Stimulated activated CD4-positive, alpha-beta T cell treated with anti-CD3 and anti-CD28 coated beads, Interleukin-1b, Interleukin-23, amount 100 ng/mL, for 4 hours (primary cell): ENCODE measurements at places on chromosomes 3 and 15.

DNA sequence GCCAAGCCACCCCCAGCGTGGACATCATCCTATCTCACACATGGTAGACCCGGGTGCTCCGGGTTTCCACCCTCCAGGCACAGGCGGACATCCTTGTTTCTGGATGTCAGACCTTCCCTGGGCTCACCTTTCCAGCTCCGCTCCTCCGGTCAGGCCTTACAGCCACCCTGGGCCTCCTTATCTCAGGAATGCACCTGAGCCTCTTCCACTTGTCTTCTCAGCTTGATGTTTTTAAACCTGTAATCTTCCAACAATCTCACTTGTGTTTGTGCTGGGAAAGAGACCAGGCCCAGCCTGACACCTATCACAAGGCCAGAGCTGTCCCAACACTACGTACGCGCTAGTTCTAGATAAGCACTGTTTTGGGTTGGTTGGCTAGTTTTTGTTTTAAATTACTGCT lies 53.9 kb downstream of the NIPA2 start:
- DNase-seq, result no peak

- no peak for DNase-seq
Measured at GRCh38 chr3:59867185-59868002, 817.6 kb upstream of the CFAP20DC start.

DNA sequence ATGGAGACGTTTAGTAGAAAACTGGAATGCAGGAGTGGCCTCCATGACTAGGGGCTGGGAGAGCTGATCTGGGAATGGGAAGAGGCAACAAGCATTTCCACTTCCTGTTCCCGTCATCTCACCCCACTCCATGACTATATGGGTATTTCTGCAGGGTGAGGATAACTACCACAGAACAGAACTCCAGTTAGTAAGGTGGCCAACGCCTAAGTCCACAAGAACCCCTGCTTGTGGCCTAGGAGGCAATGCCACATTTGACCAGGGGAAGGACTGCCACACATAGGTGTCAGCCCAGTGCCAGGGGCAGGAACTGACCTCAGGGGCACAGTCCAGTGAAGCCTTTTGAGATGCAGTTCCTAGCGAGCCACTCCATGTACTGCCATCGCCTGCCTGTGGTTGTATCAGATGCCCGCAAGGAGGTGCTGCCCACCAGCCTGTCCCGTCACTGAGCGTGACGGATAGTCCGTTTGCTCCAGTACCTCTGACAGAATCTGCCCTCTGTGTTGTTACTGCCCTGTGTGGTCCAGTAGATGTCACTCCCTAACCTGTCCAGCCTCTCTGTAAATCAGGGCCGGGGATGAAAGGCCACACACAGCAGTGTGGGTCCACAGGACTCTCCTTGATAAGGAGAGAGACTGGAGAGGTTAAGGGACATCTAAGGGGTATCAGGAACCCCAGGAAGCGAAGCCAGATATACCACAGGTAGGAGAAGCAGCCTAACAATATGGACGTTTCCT lies 3.5 kb upstream of the MTFMT start:
- DNase-seq, result peak; percentile 12

- no peak for DNase-seq
Measured at GRCh38 chr15:28984421-28985315, 98.9 kb downstream of the APBA2 start.

- DNase-seq, result no peak
Measured at GRCh38 chr3:25114532-25114931, 313.5 kb upstream of the RARB start.

DNA sequence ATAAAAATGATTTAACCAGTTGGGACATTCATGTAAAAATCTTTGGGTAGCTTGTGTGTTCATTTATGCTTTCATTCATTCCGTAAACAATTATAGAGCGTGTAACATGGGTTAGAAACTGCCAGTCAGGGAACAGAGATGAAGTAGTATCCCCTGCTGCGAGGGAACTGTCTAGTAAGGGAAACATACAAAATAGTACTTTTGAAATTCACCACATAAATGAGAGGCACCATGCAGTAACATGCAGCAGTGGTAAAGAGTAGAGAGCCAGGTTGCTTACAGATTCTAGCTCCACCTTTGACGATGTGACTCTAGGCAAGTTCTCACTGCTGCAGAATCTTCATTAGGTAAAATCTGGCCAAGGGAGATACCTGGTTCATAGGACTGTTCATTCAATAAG lies 938 bp downstream of the DZIP3 start:
- no peak for DNase-seq

GRCh38 chr3:17640466-17640865 lies 102.0 kb downstream of the TBC1D5 start:
- DNase-seq, result no peak
